ENCODE measurements at places on chromosomes 2 and 18. TPM values are rescaled to one million over a fixed set of nuclear protein-coding genes. Genes with fewer than 3 reads are reported as not detected.

CNDP1 gene
- total RNA-seq: 1.4 TPM

LOXHD1 gene
- 0.25 TPM for total RNA-seq

GMCL1 gene
- 14.0 TPM for total RNA-seq

ITGB6 gene
- total RNA-seq: 302 TPM
